ENCODE measurements at places on chromosomes 12 and 14.

DNA sequence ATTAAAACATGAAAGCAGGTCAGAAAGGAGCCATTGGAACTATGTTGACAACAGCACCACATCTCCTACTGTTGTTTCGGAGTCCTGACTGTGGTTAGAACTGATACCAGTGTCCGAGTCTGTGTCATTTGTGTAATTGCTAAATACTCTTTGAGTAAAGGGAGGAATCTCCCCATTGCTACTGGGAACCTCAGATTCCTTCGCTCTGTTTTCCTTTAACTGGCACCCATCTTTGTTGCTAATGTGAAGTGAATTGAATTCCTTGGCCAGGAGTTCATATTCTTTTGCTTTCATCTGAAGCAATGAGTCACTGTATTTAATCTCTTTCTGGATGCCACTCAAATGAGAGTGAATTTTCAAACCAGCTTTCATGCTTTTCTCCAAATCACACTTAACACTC, 31.5 kb downstream of the RASSF9 start:
- DNase-seq: no peak

DNA sequence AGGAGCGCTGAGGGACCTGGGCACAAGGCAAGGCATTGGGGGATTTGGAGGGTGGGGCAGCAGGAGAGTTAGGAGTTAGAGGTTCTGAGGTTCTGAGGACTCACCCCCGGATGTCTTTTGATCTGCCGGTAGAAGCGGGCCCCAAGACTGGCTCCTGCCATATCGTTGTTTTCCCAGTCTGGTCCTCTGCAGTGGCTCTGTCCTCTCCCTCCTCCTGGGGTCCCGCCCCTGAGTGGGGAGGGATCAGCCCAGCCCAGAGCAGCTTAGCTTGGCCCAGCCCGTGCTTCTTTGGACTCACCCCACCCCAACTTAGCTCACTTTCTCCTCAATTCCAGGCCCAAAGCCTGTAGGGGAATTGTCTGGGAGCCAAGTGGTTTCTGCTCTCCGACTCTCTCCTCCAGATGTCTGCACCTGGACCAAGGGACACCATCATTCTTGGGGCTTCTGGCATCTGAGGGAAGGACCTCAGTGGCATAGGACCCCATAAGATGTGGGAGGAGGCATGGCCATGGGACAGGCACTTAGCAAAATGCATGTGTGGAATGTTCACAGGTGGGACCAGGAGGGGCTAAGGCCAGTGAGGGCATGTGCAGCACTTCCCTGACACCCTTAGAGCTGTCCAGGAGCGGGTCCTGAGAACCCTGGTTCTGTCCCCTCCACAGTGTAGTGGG, 7.5 kb downstream of the SHMT2 start:
- DNase-seq: no peak

DNA sequence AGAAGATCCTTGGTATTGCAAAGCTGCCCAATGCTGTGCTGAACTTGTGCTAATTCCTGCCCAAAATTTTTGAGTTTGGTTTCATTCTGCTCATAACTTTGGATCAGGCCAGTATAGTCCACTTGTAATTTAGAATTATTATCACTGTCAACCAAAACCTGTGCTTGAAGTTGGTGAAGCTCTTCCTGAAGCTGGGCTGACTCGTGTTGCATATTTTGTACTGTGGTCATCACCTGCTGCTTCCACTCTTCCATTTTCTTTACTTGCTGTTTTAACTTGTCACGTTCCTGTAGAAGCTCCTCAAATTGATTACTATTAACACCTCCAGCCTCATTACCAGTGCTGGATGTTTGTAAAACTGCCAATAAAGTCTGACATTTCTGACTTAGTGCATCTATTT, 35.8 kb downstream of the TRIP11 start:
- DNase-seq: no peak

DNA sequence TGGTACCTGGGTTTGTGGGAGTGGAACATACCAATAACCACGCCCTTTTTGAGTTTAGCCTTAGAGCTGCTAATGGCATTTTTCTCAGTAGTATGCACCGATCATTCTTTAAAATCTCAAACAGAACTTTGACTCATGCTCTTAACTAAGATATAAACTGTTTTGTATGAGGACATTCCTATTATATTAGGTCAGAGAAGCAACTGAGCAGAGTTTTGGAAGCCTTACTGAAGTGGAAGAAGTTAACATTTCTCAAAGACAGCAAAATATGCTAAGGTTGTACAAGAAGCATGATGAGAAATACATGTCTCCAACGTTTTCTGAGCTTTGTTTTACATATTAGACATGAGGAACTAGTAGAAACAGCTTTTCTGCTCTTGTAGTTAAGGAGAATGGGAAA, 819.2 kb downstream of the FSCB start:
- DNase-seq: no peak

- no peak for DNase-seq
These were observed 616 bp upstream of the CCDC77 start for GRCh38 chr12:400828-401227.

- DNase-seq: no peak
These were observed 27.6 kb upstream of the PPM1A start for GRCh38 chr14:60221457-60221856.

GRCh38 chr12:117067016-117067415, 32.2 kb downstream of the TESC start:
- DNase-seq: no peak
